ENCODE measurements at places on chromosomes 1 and 21. TPM values are rescaled to one million over a fixed set of nuclear protein-coding genes. Genes with fewer than 3 reads are reported as not detected.

DNA sequence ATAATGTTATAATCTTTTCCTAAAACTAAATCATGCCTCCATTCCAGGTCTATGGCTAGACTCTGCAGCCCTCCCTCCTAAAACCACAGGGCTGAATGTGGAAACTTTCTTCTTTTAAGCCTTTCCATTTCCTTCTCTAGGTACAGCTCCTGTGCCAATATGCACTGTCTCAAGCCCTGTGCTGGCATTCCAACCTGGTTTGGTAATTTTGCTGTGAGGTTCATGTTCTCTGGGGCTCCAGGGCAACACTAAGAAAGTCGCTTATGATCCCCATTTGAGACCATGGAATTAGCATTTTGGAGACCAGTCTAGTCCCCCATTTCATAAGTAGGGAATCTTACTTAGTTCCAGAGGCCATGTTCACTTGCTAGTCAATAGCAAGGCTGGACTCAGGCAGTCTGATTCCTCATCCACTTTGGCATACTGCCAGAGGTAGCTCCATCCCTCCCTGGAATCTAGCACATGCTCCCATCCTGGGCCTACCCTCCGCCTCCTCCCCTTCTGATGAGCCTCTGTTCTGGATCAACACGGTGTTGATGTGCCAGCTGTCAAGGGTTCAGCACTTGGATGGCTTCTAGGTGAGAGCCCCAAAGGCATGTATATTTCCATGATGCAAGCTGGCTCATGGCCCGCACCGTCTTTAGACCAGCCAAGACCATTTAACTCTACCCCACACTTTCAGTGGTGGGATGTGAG lies 36.5 kb downstream of the ZMYND12 start:
- no peak for ATAC-seq

DNA sequence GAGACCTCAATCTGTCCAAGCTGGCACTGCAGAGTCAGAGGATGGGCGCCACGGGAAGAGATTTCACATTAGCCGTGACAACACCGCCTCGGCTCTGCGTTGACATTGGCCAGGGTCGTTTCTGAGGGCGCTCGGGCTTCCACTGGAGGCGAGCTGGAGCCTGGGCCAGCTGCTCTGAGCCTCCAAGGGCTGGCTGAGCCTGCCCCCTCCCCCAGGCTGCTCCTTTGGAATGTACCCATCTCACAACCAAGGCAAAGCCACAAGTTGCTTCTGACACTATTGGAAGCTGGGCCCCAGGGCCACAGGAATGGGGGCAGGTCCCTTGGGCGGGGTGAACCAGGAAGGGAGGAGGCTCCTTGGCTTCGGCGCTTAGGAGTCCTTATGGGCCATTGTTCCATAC lies 12.7 kb downstream of the GPR3 start:
- ATAC-seq = peak; percentile 39

PTPRF gene
- total RNA-seq = 7.0 TPM

EXOSC10 gene
- 66.2 TPM for total RNA-seq

ADAMTSL4 gene
- 3.3 TPM for total RNA-seq

HSD3B1 gene
- total RNA-seq = not detected

DNA sequence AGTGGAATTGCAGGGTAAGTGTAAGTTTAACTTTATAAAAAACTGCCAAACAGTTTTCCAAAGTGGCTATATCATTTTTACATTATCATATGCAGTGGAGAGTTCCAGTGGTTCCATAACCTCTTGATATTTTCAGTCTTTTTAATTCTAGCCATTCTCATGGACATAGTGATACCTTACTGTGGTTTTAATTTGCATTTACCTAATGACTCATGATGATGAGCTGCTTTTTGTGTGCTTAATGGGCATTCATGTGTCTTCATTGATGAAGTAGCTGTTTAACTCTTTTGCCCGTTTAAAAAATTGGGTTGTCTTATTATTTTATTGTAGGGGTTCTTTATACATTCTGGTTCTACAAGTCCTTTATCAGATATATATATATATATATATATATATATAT lies 29.4 kb downstream of the SNX27 start:
- no peak for ATAC-seq

GRCh38 chr21:43196826-43197225 lies 28.0 kb downstream of the CRYAA start:
- ATAC-seq = peak; percentile 27

AVPR1B gene
- total RNA-seq = 0.25 TPM

- ATAC-seq = no peak
Observed at GRCh38 chr1:17485281-17485680, 45.8 kb upstream of the RCC2 start.

- ATAC-seq = no peak
Observed at GRCh38 chr1:50877641-50878040, 82.4 kb downstream of the FAF1 start.
